ENCODE measurements at places on chromosomes 6 and 20.

DNA sequence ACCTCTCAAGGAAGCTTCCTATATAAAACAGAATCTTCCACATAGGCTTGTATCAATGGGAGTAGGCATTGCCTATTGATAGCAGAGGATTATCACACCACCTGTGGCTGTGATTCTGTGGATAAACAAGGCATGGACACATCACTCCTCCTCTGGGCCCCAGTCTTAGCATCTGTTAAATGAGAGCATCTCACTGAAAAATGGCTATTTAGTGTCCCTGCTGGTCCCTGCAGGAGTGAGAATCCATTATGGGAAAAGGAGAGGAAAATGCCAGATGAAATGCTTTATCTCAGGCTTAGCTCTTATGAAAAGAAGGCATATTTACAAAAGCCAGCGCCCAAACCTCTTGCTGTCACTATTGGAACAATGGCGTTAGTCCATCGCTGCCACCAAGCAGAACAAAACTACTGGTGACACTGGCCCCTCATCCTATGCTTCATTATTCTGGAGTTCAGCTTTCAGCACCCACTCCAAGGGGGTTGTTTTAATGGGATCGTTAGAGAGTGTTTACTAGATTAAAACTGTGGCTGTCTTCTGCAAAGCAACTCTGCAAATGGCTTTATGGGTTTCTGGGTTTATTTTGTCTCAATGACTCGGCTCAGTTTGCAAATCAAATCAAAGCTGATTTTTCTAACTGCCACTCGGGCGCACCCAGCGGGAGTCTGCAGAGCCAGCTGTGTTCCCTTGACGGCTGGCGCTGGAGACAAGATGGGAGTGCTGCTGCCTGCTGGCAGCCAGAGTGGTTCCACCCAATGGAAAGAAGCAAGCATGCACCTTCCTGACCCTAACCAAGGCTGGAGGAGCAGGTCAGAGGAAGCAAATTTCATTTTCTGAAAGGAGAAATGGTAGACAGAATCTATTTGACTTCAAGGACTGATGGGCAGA, 658.8 kb upstream of the CHD6 start:
- no peak for DNase-seq

DNA sequence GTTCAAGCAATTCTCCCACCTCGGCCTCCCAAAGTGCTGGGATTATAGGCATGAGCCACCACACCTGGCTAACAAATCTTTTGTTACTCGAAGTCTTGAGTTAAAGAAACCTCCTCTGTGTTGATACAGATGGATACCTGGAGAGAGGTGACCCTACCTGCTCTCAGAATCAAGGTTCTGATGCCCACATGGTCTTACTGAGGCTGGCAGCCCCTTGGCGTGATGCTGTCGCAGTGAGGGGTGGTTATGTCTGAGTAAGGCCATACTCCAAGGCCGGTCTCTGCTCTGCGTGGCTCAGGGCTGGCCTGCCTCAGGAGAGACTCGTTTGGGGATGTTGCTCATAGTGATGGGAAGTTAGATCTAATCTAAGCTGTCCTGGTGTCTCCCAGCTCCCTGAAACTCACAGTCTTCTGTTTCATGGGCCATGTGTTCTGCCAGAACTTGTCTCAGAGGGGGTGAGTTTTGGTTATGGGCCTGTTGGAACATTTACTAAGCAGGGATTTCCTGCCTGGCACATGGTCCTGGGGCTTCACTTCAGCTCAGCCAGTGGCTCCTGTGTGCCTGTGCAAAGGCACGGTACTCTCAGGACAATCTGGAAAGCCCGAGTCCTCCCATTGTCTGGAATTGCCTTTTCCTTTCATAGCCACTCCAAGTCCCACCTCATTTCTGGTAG, 17.5 kb upstream of the TRAF3IP2 start:
- no peak for DNase-seq

- DNase-seq = peak; percentile 84
Observed at GRCh38 chr6:152124429-152125074, 317.1 kb downstream of the ESR1 start.

- DNase-seq = no peak
Observed at GRCh38 chr20:890666-891057, 25.5 kb downstream of the ANGPT4 start.

DNA sequence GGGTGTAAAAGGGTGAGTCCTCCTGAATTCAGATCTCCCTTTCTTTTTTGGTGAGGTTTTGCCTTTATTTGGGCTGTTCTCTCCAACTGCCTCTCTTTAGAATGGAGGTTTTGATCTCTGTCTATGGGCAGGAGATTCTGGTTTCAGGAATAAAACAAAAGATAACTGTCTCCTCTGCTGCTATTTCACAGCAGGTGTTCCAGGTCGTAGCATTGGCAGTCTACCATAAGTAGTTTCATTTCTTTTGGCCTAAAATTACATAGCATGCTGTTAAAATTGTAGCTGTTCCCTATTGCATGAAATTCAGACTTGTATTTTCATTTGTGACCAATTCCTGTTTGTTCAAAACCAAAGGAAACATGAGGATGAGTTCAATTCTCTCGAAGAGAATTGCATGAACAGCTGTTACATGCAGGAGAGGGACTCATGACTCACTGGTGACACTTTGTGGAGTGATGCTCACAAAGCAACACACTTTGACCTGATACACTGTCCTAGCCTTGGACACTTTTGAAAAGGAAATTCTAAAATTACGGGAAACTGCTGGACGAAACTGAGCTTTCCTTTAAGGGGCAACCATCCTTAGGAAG, 76.8 kb upstream of the SIRPG start:
- DNase-seq = no peak

DNA sequence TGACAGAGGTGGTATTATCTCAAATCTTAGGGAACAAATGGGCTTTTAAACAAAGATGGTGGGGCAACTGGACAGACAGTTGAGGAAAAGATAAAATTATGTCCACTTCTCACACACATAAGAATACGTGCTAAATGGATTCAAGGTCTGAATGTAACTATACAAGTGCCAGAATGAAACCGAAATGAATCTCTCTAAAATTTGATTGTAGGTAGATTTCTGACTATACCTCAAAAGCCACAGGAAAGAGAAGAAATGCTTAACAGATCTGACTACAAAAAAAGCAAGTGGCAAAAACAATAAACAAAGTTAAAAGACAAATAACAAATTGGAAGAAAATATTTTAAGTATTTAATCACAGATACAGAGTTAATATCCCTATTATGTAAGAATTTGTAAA, 182.7 kb upstream of the OLIG3 start:
- no peak for DNase-seq

GRCh38 chr6:119255492-119255891, 94.1 kb downstream of the MAN1A1 start:
- DNase-seq = no peak

DNA sequence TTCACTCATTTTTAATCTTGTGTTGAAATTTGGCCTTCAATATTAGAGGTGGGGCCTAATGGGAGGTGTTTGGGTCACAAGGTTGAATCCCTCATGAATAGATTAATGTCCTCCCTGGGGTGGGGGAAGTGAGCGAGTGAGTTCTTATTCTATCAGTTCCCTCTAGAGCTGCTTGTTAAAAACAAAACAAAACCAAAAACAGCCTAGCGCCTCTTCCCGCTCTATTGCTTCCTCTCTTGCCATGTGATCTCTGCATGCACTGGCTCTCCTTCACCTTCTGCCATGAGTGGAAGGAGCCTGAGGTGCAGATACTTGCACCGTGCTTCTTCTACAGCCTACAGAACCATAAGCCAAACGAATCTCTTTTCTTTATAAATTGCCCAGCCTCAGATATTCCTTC, 89.6 kb upstream of the SLC35F1 start:
- DNase-seq = no peak

GRCh38 chr20:62355878-62356588, 11.1 kb downstream of the LAMA5 start:
- DNase-seq = peak; percentile 33

- DNase-seq = no peak
Observed at GRCh38 chr6:33392595-33392948, 949 bp downstream of the KIFC1 start.

DNA sequence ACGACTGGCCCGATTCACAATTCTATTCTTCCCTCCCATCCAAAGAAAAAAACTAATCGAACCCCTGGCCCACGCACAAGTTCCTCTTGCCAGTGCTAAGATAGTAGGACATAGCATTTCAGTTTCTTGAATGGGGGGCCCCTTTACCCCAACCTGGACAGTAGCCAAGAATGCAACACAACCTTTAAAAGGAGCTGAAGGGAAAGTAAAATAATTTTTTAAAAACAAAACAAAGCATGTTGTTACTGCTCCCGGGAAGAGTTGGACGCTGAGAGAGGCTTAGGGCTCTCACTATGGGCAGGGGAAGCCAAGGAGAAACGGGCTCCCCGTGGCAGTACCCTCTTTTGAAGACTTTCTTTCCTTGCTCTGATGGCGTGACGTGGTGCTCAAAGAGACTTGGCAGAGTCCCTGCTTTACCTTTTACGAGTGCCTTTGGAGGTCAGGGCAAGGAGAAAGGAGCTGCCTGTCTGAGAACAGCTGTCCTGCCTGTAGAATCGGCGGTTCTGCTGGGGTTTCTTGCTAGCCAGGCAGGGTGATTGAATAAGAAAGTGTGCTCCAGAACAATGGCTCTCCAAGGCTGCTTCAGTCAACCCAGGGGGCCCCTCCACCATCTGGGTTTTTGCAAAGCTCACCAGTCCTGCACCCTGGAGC, 5.8 kb downstream of the TFAP2C start:
- no peak for DNase-seq

DNA sequence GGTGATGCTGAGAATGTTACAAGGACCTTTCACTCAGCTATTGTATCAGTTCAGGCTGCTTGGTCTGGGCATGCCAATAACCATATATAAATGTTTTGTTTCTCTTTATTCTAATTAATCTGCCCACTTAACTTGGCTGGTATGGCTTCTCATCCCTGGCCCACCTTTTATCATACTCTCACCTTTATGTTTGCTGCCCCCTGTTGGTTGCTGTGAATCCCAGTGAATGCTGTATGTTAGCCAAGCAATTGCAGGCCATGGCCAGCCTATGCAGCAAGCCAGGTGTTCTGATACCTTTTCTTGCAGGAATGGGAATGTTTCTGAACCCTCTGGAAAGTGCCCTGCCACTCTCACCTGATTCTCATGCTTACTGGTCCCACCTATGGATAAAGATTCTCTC, 54.6 kb downstream of the PCSK2 start:
- no peak for DNase-seq

DNA sequence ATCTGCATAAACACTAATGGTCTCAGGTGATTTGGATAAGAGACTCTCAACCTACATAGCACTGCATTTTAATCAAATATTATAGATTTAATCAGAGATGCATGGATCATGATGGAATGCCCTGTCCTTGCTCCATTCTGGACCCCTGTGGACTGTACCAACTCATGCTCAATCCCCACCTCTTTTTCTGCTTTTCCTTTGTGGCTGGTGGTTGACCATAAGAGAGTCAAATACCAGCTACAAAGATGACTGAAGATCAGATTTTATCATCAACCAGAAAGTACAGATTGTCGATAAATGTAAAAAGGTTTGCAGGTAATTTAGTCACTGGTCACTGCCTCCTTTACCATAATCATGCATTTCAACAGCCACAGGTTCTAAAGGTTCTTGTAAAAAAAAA, 116.2 kb downstream of the ME1 start:
- DNase-seq = no peak

GRCh38 chr20:35088231-35089145, 4.1 kb downstream of the TRPC4AP start:
- DNase-seq = peak; percentile 19

Measured in cardiac fibroblast (primary cell).